ENCODE measurements at places on chromosomes 7 and 10. TPM values are rescaled to one million over a fixed set of nuclear protein-coding genes. Genes with fewer than 3 reads are reported as not detected.

DNA sequence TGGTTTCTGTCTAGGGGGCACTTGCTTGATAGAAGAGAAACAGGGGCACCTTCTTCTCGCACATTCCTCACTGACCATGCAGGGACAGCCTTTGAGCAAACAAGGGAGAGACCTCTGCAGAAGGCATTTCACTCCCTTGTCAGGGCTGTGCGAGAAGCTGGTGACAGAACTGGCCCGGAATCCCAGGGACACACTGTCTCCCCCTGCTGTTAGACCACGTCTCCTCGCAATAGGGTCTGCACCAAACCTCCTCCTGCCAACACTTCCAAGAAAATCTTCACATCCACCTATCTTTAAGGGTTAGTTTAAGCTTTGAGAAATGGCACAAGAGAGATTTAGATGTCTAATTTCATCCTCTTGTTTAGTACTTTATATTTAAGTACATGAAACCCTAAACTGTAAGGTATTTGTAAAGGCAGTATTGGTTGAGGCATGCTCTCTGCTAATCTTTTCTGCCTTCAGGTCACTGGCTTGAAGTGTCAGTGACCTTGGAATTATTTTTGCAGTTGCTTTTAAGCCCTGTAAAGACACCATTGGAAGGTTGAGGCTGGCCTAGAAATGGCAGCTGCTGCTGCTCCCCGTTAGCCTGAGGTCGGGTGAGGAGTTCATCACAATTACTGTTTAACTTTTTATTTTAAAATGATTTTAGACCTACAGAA lies 37.0 kb downstream of the RBM20 start:
- no peak for DNase-seq

DNA sequence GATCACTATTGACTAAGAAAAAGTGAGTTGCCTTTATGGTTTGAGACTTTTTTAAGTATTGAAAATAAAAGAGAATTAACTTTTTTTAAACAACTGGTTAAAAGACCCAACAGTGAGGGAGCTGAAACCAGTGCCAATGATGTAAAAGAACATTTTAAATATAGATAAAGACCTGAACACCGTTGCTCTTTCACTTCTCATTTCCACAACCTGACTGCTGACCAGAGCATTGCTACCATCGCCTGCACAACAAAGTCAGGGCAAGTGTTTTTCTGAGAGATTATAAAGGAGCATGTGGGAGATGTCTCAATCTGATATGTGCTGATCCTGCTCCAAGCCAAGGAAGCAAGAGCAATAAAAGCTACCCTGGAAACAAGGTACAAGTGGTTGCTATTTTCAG lies 34.7 kb downstream of the IMMP2L start:
- no peak for DNase-seq

- DNase-seq = no peak
These were observed 12.8 kb downstream of the NYAP1 start for GRCh38 chr7:100496509-100496908.

GRCh38 chr7:20296444-20296843 lies 34.3 kb upstream of the ITGB8 start:
- no peak for DNase-seq

- DNase-seq = no peak
These were observed at the start of gene EN2 for GRCh38 chr7:155458111-155458877. TSS of gene EN2 (plus strand) at chr7:155458129. CDS start at chr7:155458378, 249 bp downstream.

- DNase-seq = no peak
These were observed 3.5 kb downstream of the UNCX start for GRCh38 chr7:1236132-1236661.

DNA sequence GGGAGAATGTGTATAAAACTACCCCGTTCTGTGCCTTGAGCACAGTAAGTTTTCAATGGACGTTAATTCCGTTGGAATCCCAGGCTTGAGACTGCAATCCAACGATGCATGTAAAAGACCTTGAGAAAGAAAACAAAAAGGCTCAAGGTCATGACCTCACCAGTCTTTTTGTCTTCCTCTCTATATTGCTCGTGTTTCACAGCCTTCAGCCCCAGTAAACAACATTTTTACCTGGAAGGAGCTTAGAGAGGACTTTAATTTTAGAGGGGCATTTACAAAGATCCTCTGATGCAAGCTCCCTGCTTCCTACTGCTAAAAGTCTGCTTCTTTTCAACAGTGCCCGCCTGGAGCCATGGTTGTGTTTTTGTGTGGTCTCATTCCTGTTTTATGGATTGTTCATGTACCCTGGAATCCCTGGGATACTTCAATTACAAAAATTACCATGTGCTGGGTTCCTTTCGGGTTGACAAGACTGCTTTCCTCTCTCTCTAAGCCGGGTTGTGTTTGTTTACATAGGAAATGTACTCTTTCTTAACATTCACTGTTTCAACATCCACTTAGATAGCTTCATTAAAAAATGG lies 320.1 kb upstream of the NFE2L3 start:
- DNase-seq = no peak

- no peak for DNase-seq
These were observed 241.2 kb downstream of the DNAJB9 start for GRCh38 chr7:108810756-108811385.

- no peak for DNase-seq
These were observed 13.5 kb downstream of the KCNH2 start for GRCh38 chr7:150964593-150965111.

The PTF1A gene
- not detected for total RNA-seq

The ADAM22 gene
- 0.25 TPM for total RNA-seq
